COR-L47 (cell line): ENCODE measurements at places on chromosomes 5 and 9.
A peak's percentile ranks its signal among the peaks of the same experiment; 100 is the strongest.

DNA sequence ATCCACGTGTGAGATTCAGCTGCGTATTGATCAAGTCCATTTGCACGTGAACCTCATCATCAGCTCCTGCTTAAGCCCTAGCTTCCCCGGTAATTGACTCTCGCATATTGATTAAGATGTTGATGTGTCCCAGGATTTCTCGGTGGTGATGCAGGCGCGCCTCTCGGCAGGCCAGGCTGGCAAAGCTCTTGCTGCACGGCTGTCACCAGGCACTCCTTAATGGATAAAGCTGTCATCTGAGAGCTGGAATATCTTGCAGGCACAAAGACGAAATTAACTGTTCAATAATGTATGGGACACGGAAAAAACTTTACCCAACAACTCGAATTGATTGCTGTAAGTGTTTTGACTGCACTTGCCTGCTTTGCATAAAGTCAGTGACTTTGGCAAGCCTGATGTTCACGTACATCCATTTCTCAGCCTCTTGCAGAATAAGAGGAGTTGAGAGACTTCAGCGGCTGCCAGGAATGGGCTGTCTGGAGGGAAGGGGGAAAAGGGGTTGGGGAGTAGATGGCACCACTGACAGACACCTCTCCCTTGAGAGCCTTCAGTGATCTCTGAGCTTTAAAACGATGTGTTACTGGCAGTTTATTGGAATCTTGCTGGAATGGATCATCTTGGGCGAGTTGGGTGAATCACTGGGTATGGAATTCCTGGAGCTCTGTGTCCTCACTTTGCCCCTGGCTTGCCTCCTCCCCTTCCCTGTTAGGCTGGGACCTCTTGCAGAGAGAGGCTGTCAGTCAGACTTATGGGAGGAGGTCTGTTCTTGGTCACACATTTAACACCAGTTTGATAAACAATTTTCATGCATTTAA lies 650.3 kb downstream of the CCDC171 start:
- no peak for DNase-seq

GRCh38 chr5:17096952-17097695 lies 120.3 kb upstream of the BASP1 start:
- peak; percentile 47 for DNase-seq

DNA sequence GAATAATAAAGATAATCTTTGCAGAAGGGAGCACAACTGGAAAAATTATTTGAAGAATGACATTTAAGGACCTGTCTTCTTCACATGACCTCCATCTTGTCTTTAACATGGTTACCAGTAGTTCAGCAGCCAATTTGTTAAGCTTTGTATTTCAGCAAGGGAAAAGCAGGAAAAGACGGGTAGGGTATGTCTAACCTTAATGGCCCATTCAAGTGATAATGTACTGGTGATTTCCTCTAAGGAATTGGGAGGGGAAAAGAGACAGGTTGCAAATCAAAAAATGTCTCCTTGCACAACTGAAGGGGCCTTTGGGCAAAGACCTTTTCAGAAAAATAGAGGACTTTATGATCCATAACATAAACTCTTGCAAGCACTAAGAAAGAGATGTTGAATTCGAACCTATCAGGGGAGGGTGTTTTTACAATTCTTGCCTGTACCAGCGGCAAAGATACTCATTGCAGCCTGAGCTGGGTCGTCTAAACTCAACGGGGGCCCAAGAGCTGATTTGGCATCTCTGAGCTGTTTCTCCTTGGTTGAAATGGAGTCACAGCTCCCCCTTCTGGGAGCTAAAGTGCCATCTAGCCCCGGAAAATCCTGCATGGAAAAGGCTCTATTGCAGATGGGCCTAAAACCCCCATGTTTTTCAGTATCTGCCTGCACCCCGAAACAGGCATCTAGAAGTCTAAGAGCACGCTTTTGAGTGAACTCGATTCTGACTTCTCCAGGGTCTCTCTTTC lies 3.8 kb downstream of the BRINP1 start:
- DNase-seq: peak; percentile 73

DNA sequence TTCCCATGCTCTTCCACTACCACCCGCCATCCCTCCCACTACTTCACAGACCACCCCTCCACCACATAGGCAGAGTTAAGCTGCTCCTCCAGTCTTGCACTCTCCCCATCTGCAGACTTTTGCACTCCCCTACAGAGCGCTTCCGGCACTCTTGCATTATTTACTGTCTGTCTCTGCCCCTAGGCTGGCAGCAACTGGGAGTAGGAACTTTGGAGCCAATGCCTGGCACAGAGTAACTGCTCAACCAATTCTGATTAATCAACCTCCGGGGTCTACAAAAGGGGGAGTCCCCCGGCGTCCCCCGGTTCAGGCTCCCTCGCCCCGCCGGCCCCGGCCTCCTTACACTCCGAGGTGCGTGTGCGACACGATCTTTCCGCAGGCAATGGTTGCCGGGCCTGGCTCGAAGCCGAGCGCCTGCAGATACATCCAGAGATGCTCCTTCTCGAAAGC lies 498 bp downstream of the HAUS6 start:
- peak; percentile 20 for DNase-seq

DNA sequence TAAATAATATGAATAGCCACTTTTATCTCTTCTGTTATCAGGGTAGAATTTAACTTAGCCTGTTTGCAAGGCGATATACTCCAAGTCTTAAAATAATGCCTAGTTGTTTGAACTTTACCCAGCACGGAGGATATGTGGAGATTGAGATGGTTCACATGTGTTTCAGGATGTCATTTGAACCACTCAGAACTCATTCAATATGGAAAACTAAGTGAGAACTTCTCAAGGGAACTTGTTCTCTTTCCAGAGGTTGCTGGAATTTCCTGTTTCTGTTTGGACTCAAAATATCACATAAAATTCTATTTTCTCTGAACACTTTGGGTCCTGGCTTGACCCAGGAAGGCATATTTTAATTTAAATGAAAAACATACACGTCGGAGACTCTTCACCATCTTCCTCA lies 139.1 kb upstream of the MYO10 start:
- no peak for DNase-seq

- no peak for DNase-seq
Measured at GRCh38 chr9:96009223-96009602, 133.7 kb downstream of the ERCC6L2 start.

GRCh38 chr9:32412440-32412839 lies 28.0 kb downstream of the ACO1 start:
- no peak for DNase-seq

- DNase-seq: no peak
Measured at GRCh38 chr5:96468956-96469355, 35.9 kb upstream of the PCSK1 start.

DNA sequence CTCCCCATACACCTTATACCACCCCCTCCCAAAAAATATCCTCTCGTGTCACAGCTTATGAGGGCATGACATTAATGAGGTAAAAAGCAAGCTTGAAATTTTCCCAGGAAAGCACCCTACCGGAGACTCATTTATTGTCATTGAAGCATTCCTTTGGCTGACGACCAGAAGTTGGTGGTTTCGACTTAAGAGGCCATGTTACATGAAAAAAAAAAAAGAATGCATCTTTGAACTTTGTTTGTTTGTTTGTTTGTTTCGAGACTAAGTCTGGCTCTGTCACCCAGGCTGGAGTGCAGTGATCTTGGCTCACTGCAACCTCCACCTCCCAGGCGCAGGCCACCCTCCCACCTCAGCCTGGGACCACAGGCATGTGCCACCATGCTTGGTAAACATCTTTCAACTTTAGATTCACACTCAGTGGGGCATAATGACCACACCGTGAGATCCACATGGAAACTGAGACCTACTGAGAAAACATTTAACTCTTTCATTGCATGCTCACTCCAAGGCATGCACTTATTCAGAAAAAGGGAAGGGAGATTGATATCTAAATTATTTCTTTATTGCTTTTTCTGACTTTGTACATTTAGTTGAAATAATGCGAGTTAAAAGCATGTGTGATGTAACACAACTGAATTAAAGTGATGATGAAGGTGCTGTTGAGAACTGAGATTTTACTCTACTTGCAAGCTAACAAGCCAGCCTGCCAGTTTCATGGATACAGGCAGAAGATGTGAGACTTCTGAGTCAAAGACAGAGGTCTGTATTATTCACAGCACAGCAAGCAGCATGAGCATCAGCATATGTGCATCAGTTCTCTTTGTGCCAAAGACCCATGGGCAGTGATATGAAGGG lies 5.1 kb upstream of the RAB14 start:
- no peak for DNase-seq

DNA sequence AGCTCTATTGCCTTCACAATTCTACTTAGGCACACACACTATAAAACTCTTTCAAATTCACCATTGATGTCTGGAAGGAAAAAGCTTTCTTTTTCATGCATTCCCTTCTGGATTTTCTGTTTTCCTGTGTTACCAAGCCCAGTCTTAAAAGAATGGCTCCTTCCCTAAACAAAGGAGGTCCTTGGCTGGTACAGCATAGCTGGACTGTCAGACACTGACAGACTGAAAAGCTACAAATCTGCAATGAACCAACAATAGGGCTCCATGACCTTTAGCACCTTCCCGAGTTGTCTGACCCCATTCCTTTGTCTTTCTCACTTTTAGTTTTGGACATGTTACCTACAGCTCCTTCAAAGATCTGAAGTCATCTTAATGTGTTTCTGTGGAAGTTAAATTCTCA lies 382.5 kb downstream of the TMEM161B start:
- DNase-seq: no peak

- no peak for DNase-seq
Measured at GRCh38 chr9:68964765-68965164, 49.1 kb downstream of the PRKACG start.

- peak; percentile 20 for DNase-seq
Measured at GRCh38 chr5:58722160-58722559, 139.3 kb downstream of the RAB3C start.

DNA sequence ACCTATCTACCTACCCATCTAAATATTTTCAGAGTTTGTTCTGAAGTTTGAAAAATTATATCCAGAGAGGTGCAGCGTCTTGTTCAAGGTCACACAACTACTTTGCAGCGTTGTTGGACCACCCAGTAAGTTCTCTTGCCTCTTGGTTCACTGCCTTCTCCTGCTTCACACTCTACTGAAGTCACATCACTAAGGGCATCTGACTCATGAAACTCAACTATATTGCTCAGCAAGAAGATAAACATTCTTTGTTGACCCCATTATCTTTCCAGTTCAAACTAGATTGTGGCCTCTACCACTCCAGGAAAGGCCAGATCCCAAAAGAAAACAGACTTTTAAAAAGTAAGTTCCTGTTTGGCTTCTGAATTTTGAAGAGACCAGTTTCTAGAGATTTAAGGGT lies 326.9 kb downstream of the SLIT3 start:
- DNase-seq: no peak

- no peak for DNase-seq
Measured at GRCh38 chr5:168314735-168315411, 23.4 kb downstream of the WWC1 start.

GRCh38 chr9:100324594-100325200 lies 28.0 kb downstream of the TEX10 start:
- DNase-seq: peak; percentile 9

GRCh38 chr5:125604104-125604503 lies 819.1 kb upstream of the GRAMD2B start:
- no peak for DNase-seq

GRCh38 chr5:143576711-143577484 lies 173.4 kb upstream of the NR3C1 start:
- DNase-seq: no peak

DNA sequence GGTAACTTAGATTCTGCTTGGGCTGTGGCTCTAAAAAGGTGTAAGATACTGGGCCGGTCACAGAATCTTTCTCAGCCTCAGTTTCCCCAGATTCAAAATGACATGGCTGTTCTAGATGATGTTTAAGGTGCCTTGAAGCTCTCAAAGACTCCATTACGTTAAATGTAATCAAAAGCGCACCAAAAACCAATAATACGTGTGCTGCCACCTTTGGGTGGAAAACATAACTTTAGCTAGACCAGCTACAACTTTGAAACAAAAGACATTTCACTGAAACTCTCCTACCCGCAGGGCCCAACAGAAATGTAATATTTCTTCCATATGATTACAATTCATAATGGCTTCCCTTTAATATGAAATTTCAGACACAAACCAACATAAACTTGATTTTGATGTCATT lies 35.0 kb upstream of the PCSK5 start:
- peak; percentile 4 for DNase-seq

- DNase-seq: no peak
Measured at GRCh38 chr5:57903458-57903857, 420.8 kb upstream of the ACTBL2 start.

DNA sequence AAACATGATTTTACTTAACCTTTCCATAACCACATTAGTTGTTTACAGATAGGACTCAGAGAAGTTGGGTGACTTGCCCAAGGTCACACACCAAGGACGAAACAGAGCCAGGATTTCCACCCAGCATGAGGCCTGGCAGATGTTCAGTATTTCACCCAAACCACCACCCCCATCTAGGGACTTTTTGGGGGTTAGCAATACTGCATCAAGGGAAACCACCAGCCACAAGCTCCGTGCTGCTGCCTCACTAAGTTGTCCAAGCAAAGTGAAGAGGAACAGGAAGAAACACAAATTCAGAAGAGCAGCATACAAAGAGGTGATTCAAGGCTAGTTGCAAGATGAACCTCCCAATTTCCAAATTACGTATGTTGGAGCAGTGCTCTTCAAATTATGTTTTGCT lies 219.6 kb upstream of the RORB start:
- DNase-seq: no peak

GRCh38 chr5:33576726-33577590 lies 136.2 kb downstream of the TARS1 start:
- DNase-seq: no peak

DNA sequence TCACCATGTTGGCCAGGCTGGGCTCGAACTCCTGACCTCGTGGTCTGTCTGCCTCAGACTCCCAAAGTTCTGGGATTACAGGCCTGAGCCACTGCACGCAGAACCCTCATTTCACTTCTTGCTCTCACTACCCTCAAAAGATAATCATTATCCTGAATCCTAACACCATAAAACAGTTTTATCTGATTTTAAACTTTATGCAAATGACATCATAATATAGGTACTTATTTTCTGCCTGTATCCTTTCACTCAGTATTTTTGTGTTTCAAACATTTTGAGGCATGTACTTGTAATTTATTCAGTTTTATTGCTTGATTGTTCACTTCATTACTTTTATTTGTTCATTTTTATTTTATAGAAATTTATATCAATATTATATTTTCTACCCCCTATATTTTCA lies 719.2 kb upstream of the ARRDC3 start:
- no peak for DNase-seq

GRCh38 chr9:133112663-133113026 lies 8.4 kb downstream of the RALGDS start:
- no peak for DNase-seq

GRCh38 chr9:93166699-93167098 lies 17.2 kb upstream of the WNK2 start:
- DNase-seq: no peak
